ENCODE measurements at places on chromosomes 1 and 21.

DNA sequence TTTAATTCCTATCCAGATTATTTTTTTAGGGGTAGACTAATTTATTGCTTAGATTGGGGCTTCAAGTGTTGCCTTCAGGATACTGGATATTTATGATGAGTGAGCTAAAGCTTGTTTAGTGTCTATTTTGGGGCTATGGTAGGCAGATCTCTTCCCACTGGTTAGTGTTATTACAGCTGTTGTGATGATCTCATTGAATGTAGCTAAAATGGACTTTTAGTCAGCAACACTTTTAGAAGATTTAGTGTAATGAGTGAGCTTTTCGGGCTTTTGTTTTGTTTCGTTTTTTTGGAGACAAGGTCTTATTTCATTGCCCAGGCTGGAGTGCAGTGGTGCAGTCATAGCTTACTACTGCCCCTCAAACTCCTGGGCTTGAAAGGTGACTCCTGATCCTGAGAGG lies 14.2 kb downstream of the THRAP3 start:
- no peak for DNase-seq

GRCh38 chr1:202351725-202352124 lies 3.2 kb downstream of the PPP1R12B start:
- no peak for DNase-seq

DNA sequence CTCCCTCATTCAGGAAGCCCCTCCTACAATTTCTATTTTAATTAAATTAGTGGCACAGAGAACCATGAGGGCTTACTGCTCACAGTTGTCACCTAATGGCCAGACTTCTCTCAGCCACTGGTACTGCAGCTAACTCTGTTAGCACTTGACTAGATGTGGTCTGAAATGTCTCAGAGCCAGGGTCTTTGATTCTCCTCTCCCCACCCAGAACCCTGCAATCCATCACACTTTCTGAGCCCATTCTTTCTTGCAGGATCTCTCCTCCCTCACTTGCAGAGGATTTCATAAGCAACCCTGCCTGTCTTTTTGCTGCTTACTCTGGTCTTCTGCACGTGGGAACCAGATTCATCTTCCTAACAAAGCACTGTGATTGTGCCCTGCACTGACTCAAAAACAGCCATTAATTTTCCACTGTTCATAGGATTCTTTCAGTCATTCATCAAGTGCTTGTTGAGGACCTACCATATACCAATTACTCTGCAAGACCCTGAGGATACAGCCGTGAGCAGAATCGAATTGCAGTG lies 108.4 kb downstream of the EDEM3 start:
- no peak for DNase-seq

DNA sequence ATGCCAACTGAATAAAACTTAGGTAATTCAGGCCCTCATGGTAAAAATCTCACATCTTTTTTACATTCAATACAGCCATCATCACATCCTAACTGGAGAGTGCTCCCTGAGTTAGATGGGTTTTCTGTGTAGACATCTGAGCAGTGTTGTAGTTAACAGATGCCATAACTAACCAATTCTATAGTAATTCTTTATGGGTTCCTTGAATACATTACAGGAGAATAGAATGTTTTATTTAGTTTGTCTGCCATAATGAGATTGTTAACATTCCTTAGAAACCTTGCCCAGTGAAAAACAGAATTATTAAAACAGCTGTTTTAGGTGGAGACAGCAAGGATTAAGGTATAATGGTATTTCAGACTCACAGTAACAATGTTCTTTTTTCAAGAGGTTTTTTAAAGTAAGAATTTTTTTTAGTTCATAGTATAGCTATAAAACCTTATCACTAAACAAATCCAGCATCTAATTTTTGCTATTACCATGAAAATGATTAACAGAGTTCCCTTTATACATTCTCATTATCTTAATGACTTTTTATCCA lies 95.3 kb downstream of the ATP5PO start:
- no peak for DNase-seq

GRCh38 chr1:35615440-35615839 lies 25.9 kb downstream of the PSMB2 start:
- DNase-seq, result no peak

- no peak for DNase-seq
Measured at GRCh38 chr1:20322081-20322824, 31.6 kb downstream of the VWA5B1 start.

DNA sequence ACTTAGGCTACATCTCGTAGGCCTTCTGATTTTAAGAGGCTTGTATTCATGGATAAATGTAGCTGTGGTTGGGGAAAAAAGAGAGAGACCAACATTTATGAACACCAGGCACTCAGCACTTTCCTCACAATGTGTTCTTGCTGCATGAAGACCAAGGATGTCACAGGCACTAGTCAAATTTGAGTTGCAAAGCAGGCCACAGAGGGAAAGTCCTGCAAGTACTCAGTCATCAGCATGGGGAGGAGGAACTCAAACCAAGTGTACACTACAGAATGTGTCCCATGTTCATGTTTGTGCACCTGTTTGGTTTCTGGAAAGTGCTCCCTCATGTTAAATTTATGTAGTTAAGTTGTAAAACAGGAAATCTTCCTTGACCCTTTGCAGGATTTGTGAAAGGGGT lies 8.7 kb upstream of the MAP3K7CL start:
- no peak for DNase-seq

DNA sequence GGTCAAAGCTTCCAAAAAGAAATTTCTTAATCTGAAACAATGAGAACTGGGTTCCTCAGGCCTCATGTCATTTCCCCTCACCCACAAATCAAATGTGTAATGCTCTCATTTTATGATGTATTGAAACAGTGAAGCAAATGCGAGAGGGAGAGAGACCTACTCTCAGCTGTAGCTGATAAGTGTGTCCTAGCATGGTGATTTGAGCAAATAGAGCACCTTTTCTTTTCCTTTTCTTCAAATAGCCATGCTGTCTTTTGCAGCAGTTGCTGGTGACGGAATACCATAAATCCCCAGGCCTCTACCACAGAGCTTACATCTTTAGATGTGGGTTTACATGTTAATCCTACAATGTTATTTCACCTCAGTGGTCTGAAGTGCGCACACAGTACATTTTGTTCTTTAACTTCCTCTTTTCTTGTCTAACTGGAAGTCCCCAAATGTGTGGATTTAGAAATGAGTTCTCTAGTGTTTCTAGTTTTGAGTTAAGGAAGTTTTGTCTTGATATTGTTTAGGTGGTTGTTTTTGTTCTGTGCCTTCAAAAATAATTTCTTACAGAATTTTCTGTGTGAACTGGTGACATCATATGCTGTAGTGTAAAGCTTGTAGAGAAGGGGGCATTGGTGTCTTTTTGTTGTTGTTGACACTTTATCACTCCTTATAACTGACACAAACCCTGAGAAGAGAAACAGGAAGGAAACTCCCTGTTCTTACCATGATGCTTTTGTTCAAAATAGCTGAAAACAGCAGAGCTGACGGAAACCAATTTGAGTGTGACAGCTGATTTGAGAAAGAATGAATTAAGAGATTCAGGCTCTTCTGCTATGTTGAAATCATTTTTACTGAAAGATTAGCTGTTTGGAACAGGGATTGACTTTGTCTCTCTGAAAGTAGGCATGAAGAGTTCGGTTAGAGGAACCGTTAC lies 12.2 kb downstream of the SMAP2 start:
- DNase-seq, result no peak

DNA sequence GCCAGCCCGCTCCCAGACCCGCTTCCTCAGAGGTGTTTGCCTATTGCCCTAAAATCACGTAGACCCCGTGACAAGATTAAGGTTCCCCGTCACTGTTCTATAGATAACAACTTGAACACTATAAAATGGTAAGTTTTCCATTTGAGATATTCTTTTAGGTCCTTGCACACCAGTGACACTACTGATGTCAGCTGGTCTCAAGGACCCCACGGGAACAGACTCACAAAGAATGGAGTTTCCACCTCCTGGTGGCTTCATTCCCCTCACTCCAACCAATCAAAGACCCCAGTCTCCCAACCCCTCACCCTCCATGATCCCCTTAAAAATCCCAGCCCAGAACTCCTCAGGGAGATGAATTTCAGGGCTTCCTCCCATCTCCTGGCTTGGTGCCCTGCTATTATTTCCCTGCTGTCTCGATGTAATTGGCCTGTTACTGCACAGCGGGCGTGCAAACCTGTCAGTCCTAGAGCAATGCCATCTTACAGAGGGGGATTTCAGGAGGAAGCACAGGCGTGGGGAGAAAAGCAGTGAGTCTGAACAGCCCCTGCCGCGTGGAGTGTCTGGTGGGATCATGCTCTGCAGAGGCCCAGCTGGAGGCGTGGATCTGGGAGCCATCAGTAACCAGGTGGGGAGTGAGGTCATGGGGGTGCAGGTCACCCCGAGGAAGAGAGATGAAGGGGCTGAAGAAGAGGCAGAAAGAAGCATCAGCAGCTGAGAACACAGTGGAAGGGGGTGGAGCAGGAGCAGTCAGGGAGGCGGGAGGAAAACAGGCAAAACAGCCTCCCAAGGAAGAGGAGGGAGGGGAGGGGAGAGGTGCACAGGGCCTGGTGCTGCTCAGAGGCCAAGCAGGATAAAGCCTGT lies 35.1 kb upstream of the LBR start:
- DNase-seq, result peak; percentile 83

- no peak for DNase-seq
Measured at GRCh38 chr1:28540651-28541050, 12.2 kb upstream of the TRNAU1AP start.

GRCh38 chr21:41018431-41018830 lies 149.5 kb upstream of the BACE2 start:
- no peak for DNase-seq

DNA sequence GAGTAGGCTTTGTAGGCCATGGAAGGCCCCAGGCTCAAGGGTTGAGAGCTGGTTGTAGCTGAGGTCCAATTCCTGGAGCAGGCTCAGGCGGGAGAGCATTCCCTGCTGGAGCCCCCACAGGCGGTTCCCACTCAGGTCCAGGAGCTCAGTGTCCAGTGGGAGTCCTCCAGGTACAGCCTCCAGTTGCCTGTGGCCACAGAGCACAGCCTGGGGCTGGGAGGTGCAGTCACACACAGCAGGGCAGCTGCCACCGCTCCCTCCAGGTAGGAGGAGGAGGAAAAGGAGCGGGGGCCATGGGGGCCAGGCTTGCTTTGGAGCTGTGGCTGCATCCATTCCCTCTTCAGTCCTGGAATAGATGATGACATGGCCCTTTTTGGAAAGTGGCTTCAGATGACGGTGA lies 2.8 kb downstream of the LINGO4 start:
- DNase-seq, result no peak

GRCh38 chr1:53343831-53344668 lies 16.2 kb upstream of the LRP8 start:
- no peak for DNase-seq

DNA sequence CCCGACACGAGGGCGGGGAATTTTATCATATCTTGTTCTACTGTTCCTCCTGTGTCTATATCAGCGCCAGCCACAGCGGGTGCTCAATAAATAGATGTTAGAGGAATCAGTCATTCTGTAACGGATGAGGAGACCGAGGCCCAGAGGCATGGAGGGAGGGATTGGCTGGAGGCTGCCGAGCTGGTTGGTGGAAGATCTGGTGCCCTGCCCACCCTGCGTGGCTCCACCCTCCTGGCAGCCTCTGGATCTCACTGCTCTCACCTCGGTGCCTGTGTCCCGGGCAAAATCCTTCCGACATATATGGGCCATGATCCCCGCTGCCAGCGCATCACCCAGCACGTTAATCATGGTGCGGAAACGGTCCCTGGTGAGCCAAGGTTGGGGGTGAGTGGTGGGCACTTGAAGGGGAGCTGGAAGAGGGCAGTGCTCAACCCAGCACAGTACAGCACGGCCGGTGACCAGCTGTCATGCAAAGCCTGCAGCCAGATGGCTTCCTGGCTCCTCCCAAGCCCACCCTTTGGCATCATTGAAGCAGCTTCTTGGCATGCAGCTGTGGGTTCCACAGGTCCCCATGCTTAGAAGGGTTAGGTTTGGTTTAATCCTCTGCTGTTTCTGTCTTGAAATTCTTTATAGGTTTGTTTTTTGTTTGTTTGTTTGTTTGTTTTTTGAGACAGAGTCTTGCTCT lies 26.7 kb downstream of the PODN start:
- DNase-seq, result no peak

DNA sequence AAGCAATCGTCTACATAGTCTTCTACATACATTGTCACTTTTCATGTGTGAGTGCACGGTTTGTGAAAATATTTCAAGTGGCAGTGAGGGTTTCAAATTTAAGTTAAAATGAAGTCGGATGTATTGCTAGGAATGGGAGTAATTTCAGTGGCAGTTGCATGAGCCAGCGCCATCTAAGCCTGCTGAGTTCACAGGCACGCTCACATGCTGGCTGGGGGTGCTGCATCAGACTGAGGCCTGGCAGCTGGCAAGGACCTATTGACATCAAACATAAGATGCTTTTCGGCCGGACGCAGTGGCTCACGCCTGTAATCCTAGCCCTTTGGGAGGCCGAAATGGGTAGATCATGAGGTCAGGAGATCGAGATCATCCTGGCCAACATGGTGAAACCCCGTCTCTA lies 80.7 kb downstream of the UBE4B start:
- DNase-seq, result no peak

DNA sequence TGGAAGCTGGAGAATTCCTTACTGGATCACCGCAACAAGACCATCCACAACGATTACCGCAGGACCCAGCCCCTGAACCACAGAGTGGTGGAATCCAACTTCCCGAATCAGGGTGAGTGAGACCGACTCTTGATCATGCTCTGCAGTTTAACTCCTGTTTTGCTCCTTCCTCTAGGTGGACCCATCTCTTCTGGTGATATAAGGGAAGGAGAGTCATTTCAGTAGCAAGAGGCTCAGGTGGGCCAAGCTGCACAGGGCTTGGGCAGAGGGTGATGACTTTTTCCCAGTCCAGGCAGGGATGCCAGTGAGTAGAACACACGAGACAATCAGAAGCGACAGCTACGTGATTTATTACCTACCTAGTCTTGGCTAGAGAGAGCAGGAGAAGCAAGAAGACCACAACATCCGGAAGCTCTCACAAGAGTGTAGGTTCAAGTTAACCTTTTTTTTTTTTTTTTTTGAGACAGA lies 25.2 kb downstream of the CA6 start:
- DNase-seq, result no peak

DNA sequence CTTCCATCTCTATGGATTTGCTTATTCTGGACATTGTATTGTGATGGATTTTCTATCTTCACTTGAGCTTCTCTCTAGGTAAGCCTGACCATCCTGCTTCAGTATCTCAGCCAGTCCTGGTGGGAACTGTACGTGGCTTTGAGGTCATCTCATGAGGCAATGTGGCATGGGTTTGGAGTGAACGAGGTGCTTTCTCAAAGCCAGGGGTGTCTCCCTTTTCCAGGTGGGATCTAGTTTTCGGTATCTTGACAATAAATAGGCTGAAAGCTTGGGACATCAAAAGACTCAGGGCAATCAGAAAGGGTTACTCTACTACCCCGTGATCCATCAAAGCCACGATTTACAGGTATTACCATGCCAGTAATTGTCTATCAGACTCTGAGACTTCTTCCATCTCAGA lies 40.8 kb downstream of the AZIN2 start:
- no peak for DNase-seq

DNA sequence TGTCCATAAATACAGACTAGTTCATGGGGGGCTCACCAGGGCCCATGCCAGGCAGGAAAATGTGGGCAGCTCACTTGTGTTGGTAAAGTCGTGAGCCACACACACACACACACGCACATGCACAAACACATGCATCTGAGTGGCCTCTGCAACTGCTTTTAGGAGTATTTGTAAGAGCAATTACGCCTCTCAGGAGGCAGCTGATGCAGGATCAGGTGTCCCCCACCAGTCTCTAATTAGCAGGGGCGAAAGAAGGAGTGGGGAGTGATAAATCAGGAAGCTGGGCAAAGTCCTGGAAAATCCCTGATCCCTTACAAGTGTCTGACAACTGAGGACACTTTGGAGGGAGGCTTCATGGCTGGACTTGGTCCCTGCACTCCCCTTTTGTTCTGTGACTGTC lies 5.7 kb upstream of the IVL start:
- no peak for DNase-seq
